Nucleus accumbens (tissue), 56 donors: ENCODE measurements at places on chromosomes 2 and 18.

DNA sequence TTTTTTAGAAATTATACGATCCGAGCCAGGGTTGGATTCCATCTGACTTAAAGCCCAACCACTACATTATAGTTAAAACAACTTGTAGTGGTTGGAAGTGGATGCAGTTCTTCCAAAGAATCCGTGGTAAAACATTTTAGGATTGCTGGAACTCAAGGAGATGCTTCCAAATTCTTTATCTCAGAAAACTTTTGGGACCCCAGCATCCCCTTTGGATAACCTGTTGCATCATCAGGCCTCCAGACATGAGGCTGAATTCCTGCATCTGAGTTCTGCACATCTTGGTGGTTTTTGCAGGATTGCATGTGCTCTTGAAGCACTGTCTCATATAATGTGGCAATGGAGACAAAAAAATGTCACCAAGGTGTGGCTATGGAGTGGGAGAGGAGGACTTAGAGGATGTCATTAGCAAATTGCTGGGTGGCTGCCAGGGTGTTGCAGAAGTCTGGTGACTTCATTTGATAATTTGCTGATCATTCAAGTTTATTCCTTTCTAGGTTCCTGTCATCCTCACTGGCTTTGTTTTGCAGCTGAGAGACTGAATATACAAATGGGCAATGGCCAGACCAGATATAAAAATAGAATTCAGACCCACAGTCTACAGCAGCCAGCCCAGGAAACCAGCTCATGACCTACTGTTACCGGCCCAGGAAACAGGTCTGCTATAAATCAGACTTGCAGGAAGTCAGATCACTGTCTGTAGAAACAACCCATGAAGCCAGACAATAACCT is 207.7 kb downstream of the BCL2 start:
- DNase-seq: no peak

DNA sequence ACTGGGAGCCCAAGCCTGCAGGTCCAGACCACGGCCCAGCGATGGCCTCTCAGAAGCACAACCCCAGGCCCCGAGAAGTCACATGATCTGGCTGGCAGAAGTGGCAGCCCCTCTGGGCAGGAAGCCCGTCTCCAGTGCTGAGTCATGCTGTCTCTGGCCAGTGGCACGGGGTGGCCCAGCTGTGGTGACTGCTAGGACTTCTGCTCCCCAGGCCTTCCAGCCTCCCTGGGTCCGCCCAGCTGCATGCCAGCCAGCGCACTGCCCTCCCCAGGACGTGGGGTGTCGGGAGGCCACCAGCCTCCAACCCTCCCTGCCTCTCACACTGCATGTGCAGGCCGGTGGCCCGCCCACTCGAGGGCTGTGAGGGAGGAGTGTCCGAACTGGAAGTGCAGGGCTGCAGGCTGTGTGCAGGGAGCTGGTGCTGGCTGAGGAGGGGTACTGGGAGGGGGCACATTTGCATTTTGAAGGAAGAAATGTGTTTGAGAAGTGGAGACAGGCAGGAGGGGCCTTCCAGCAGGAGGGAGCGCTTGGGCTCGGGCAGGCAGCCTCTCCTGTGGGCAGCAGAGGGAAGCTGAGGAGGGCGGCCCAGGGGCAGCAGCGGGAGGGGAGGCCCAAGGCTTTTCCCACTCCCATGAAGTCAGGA is 17.0 kb upstream of the HPCAL1 start:
- peak; percentile 86 for DNase-seq

DNA sequence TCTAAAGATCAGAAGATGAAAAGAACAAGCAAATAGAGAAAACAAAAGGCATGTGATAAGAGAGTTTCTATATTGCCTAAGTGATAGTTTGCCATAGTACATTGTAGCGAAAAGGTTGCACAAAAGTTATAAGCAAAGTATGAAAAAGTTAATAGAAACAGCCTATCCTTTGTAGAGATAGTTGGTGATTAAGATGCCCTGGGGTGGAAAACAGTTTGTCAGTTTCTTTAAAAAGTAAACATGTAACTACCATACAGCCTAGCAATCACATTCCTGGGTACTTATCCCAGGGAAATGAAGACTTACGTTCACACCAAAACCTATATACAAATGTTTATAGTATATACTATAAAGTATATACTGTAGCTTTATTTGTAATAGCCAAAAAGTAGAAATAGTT is 16.9 kb upstream of the DAPL1 start:
- no peak for DNase-seq

- DNase-seq: no peak
Measured at GRCh38 chr2:64487256-64488049, 33.5 kb downstream of the LGALSL start.

DNA sequence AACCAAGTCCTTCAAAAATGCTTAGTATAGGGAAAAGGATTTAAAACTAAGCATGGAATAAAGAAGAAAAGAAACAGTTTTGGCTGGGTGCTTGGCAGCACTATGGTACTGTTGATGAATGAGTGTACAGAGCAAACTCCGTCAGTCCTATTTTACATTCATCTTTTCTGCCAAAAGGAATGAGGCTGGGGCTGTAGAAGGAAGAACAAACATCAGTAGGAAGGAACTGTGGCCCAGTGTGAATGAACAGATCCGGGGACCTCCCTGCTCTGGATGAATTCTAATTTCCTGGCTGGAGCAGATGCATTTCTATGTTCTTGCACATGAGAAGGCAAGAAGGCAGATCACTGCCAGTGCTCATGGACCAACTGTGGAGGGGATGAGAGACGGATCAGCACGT is 474.0 kb upstream of the MEIS1 start:
- DNase-seq: no peak

GRCh38 chr2:230961091-230961491 is 34.8 kb upstream of the SPATA3 start:
- DNase-seq: no peak

GRCh38 chr2:238498691-238499295 is 72.1 kb downstream of the ASB1 start:
- DNase-seq: no peak

DNA sequence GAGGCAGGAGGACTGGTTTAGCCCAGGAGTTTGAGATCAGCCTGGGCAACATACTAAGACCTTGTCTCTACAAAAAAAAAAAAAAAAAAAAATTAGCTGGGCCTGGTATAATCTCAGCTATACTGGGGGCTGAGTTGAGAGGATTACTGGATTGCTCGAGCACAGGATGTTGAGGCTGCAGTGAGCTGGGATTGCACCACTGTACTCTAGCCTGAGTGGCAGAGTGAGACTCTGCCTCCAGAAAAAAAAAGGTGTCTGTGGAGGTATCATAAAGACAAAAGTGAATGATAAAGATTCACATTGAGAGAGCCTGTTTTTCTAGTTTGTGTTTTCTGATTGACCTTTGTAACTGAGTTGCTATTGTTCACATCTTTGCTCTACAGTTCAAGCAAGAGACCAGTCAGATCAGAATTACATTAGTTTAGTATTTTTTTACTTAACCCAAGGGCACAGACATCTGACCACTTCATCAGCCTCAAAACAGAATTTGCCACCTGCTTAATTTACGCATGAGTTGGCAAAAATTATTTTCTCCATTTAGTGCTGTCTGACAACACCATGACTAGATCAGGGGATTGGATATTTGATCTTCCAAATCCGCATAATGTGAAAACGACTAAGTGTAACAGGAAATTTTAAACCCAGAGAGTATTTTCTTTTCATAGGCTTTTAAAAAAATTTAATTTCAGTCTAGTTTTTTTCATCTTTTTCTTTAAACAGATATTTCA is 271.0 kb downstream of the TGIF1 start:
- DNase-seq: no peak
